ENCODE measurements at places on chromosomes 7 and 10.
A peak's percentile ranks its signal among the peaks of the same experiment; 100 is the strongest.

- no peak for DNase-seq
These were observed 7.3 kb downstream of the UNCX start for GRCh38 chr7:1239803-1240516.

- DNase-seq: no peak
These were observed 42.2 kb upstream of the GRB10 start for GRCh38 chr7:50824882-50825281.

DNA sequence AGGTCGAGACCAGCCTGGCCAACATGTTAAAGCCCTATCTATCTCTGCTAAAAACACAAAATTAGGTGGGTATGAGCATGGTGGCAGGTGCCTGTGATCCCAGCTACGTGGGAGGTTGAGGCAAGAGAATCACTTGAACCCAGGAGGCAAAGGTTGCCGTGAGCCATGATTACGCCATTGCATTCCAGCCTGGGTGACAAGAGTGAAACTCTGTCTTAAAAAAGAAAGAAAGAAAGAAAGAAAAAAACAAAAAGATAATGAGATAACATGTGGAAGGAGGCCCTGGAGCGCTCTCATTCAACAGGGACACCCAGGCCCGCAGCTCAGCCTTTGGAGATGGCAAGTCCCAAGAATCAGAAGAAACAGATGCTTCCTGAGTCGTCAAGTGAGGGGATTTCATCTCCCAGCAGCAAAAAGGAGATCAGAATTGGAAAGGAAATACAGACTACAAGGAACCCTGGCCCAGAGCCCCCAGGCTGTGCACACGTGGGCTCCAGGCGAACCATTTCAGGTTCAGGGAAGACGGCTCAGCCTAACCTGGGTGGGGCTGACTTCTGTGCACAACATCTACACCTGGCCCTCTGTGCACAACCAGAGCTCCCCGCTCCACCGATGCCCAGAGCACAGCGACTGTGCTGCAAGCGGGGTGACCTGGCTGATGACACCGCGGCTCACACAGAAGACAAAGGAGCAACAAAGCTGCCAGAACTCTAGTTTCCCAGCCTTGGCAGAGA lies 33.3 kb downstream of the GNA12 start:
- DNase-seq: no peak

- DNase-seq: no peak
These were observed 1202.3 kb upstream of the LRRTM3 start for GRCh38 chr10:65723525-65723924.

- DNase-seq: no peak
These were observed 26.7 kb upstream of the CUL1 start for GRCh38 chr7:148672041-148672440.

DNA sequence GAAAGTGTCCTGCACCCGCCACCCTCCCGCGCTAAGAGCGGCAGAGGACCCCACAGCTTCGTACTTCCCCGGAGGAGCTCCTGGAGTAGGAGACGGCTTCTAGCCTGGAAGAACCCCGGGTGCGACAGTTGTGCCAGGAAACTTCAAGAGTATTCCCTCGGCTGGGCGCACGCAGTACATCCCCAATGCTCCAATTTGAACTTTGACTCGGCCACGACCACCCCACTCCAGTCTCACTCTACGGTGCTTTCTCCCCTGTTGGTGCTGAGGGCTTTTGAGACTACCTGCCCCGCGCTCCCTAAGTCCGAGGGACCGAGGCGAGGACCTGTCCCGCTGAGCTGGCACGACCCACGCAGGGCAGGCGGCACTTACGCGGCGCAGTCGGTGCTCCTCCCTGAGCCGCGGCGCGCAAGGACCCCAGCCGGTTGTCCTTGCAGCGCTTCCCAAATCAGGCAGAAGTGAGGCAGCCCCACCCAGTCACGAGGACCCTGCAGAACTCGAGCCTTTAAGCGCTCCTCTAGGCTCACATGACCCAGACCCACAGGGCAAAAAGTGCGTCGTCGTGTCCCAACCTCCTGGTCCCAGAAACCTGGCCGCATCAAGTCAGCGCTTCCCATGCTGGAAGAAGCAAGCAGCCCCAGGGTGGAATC lies at the start of gene CPVL:
Gene CPVL (minus strand): TSS at position 481 of the 650 bp plus-strand sequence. CDS start 25,476 bp downstream, outside the sequence.
- DNase-seq: peak; percentile 64

DNA sequence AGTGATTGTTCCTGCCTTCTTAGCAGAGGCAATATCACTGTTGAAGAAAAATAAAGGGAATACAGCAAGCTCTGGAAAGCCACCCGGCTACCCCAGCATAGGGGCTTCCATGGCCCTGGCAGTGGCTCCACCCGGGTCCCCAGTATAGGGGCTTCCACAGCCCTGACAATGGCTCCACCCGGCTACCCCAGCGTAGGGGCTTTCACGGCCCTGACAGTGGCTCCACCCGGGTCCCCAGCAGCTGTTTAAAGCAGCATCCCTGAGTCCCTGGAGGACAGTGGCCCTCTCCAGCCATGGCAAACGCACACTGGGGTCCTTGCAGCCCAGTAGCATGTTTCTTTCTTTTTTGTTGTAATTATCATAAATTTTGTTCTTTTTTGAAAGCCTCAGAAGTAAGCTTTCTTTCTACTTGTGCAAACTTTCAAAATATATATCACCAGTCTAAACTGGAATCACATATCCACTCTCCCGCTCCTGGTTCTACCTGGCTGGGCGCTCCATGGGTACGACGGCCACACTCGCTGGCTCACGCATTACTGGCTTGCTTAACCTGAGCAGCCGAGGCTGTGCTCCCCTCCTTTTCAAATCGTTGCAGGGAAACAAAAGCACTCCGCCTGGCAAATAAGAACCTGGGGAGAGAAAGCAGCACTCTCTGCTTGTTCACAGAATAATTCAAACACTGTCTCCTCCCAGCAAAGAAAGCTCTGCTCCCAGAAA lies 62.1 kb downstream of the TCERG1L start:
- no peak for DNase-seq

DNA sequence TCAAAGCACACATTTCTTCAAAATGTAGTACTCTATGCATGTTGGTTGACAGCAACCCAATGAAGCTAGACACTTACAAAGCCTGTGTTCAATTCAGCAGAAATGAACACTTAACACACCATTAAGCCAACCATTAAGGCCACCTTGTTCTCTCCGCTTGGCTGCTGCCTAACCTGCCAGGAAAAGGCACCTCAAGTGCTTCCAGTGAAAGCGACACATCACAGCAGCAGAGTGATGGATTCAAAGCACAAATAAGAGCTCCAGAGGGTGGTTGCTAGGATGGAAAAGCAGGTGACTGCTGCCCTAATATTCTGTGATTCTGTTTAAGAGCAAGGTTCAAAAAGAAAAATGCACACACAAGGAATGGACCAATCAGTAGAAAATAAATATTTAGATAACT lies 81.5 kb upstream of the GNAI1 start:
- peak; percentile 17 for DNase-seq

DNA sequence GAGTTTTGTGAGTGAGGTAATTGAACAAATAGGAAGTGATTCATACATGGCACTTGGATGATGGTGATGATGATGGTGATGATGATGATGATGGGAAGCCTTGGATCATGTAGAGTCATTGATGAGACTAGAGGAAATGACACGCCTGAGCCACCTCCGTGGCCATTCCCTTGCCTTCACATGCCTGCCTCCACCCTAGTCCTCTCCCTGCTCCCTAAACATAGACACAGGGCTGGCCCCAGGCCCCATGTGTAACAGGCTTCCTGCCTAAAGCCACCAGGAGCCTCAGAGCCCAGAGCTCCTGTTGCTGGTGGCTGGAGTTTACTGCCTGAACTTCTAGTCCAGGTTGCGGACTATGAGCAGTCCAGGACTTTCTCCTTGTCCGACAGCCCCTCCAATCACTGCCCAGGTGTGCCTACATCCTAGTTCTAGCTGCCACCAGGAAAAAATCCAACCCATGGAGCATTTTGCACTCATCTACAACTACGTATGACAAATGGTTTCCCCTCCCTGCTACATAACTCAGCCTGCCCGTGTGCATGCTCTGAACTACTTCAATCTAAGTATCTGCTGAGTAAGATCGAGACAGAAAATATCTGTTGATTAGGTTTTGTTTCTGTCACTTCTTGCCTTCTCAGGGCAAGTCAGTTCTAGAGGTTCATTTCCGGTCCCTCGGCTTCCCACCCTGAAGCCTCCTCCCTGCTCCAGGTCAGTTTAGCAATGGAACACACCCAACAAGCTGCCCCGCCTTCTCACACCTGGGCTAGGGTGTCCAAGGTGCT lies 35.5 kb upstream of the KDM7A start:
- DNase-seq: no peak

DNA sequence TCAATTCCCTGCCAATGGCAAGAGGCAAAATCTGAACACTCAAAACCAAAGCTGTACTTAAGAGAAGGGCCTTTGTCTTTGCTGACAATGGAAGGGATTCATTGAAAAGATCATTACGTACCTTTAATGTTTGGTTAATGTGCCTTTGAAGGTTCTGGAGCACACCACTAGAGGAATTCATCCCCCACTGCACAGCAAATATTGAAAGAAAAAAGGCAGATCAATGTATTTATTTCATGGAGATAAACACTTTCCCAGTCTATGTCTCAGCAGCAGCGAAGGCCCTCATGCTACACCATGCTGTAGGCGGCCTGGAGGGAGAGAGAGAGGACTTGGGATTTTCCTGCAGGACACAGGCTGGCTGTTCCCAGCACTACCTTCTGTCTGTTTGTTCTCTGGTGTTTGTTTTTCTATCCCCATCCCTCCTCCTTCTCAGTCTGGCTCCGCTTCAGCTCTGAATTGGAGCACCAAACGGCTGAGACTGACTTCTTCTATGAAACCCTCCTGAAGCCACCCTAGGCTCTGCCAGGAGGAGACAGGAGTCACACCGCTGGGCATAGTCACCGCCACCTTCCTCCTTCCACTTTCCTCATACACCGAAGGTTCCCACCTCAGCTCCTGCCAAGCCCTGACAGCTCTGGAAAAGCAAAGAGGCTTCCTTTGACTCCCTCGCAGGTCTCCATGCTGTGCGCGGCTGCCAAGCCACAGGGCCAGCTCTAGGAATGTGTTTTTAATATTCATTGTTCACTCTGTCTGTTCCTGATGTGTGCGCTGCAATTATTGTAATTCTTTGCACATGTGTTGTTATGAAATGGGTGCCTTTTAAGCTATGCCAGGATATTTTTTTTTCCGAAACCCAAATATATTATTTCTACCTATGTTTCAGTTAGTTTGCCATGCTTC lies 301.5 kb downstream of the FZD1 start:
- DNase-seq: no peak

DNA sequence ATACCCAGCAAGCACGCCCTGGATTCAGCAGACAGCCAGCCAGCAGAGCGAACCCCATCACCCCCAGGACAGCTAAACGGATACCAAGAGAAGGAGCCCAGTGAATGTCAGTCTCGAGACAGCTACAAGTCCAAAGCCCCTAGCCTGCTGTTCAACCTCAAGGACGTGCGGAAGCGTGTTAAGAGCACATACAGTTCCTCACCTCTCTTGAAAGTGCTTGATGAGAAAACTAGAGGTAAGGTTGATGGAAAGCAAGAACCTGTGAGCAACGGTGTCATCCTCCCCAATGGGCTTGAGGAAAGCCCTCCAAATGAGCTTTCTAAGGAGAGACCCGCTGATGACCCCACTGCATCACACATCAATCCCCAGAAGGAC lies 24.9 kb downstream of the C10orf71 start:
- no peak for DNase-seq

GRCh38 chr10:15225511-15225910 lies 57.0 kb upstream of the NMT2 start:
- no peak for DNase-seq

GRCh38 chr7:29109899-29110298 lies 36.4 kb downstream of the CPVL start:
- DNase-seq: peak; percentile 17

DNA sequence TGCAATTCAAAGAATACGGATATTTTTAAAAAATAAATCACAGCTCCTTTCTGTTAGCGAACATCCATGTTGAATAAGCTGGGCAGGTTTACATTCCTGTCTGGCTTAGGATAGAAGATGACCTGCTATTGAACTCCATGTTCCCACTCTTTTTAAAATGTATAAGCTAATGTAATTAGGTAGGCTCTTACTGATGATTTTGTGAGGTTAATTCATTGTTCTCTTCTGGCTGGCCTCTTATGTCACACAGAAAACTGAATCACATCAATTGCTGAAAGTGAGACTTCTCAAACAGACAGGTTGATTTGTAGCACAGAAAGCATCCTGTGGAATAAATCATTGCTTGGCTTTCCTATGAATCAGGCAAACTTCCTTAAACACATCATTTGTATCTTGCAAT lies 24.2 kb downstream of the HGF start:
- DNase-seq: no peak

GRCh38 chr10:104608091-104608828 lies 32.8 kb upstream of the SORCS3 start:
- DNase-seq: no peak

GRCh38 chr7:150379441-150380379 lies 580 bp downstream of the ZNF775 start:
- no peak for DNase-seq

- DNase-seq: no peak
These were observed 3.9 kb upstream of the NMT2 start for GRCh38 chr10:15172306-15172840.

DNA sequence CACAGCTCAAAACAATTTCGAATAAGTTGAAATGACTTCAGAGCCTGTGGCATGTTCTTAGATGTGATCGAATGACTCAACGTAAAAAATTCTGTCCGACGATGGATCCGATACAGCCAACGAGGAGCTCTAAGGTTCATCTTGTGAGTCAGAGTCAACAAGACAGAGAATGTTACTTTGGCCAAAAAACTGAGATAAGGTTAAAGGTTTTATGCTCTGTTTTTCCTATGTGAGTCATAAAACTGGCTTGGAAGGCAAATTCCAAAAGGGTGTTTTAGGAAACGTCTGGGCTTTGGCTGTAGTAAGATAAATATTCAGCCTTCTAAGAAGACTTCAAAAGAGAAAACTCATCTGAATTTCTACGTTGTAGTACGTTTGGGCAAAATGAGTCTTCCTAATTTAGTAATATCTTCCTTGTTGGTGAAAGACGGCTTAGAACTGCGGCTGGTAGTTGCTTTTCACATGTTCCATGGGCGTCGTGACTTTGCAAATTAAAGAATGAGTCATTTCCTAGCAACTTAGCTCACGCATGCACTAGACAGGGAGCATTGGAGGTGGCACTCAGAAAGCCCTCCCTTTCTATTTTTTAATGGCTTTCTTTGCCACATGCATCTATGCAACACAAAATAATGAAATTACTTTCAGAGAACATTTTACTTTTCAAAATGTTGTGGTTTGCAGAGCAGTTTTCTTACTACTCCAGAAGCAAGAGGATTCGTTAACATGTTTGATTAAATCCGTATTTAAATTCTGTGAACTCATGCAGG lies 28.2 kb downstream of the PFKP start:
- no peak for DNase-seq

Data from iPS-NIHi11 (cell line).